Activated CD4-positive, alpha-beta T cell treated with anti-CD3 and anti-CD28 coated beads, Interleukin-2, amount 50 U/mL, for 24 hours (primary cell): ENCODE measurements at places on chromosomes 4 and X.

DNA sequence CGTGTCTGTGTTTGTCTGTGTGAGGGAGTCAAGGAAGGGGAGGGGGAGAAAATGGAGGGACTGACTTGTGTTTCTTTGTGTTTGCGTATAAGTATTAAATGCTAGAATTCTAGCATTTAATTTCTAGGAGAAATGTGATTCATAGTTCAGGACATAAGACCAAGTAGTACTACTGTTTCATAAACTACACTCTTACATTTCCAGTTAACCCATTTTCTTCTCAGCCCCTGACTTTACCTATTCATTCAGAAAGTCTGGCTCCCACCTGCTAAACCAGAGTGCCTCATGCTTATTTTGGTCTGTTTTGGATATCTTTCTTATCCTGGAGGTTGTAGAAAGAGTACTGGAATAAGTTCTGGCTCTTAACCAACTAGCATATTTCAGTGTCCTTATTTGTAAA is 14.2 kb downstream of the EDA start:
- no peak for DNase-seq

DNA sequence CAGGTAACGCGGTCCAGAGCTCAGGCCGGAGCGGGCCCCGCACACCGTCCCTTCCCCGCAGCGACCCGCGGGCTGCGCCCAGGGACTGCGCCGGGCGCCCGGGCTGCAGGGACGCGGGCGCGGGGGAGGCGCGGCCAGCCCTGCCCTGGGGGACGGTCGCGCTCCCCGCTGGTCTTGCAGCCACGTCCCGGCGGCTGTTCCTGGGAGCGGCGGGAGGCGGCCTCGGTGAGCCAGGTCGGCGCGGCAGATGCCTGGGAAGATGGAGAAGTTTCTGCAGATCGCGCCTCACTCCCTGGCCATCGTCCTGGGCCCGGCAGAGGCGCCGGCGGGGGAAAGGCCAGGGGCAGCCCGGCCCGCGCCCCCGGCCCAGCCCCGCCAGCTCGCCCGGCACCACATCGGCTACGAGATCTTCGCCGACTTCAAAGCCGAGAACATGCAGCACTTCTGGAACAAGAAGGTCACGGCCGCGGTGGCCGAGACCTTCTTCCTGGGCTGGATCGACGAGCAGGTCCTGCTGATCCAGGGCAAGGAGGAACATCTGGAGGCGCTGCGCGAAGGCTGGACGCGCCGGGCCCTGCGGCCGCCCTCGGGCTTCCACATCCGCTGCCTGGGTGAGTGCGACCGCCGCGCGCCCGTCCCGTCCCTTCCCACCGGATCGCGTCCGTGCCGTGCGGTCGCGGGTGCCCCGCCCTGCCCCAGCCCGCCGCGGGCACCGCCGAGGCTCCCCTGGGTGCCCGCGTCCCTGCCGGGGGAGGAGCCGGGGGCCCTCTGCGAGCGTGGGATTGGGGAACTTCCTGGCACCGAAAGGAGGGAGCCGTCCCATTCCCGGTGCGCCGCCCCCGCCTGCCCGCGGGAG is 107.4 kb upstream of the STOX2 start:
- no peak for DNase-seq

DNA sequence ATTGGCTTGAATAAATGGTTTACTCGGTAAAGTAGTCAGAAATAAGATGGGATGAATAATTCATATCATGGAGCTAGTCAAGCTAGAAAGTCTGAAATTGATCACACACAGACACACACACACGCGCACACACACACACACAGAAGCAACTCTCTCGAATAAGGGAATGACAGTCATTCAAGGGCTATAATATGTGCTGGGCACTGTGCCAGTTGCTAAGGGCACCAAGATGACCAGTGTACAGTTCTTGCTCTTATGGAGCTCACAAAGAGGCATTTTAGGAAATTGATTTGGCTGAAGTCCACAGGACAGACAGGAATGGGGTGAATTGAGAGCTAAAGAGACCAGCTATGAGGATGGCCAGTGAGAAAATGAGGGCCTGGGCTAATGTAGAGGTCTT is 34.2 kb upstream of the SH3D19 start:
- DNase-seq: no peak

DNA sequence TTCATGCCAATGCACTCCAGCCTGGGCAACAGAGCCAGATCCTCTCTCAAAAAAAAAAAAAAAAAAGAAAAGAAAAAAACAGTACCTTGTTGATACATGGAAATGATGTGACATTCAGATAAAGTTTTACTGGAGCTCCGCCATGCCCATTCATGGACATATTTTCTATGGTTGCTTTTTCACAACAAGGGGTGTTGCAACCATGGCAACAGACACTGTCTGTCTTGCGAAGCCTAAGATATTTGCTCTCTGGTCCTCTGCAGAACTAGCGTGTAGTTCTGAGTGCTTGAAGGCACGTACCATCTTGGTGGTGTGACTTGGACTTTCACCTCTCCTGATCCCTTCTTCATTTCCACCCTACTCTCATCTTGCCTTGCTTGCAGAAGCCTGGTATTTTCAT is 53.2 kb downstream of the TBL1X start:
- no peak for DNase-seq

GRCh38 chrX:53376888-53377287 is 45.6 kb downstream of the SMC1A start:
- no peak for DNase-seq

DNA sequence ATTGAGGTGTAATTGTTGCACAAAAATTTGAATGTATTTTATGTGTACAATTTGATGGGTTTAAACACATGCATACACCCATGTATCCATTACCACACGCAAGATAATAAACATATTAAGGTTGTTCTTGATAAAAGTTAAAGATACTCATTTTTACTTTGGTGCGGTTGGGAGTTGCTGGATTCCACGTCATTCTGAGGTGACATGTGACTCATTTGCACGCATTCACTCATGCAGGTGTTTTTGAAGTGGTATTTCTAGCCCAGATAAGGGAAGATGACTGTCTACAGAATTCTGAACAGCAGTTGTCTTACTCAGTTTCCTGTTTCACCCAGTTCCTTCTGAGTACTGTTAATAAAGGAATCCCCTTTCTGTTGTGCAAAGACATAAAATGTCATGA is 142.0 kb downstream of the RTL3 start:
- peak; percentile 60 for DNase-seq

DNA sequence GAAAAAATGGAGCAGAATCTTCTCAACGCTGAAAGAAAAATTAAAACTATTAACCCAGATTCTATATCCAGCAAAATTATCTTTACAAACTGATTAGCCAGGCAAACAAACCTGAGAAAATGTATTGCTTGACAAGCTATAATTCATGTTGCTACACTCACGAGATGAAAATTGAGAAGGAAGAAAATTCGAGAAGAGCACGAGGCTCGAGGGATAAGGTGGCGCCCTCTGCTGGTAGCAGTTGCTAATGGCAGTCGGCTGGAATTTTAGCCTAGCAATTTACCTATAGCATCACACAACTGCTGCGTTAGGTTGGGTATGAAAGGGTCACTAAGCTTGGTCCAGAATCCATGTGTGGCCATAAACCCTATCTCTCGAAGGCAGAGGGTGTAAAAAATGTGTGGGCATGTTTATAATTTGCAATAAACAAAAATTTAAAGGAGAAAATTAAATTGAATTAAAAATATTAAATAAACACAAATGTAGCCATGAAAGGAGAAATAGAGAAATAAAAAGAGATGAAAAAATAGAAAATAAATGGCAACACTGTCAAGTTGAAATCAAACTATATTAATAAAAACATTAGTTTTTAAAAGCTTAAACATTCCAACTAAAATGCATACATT is 126.6 kb downstream of the PPP4R3C start:
- DNase-seq: peak; percentile 0

DNA sequence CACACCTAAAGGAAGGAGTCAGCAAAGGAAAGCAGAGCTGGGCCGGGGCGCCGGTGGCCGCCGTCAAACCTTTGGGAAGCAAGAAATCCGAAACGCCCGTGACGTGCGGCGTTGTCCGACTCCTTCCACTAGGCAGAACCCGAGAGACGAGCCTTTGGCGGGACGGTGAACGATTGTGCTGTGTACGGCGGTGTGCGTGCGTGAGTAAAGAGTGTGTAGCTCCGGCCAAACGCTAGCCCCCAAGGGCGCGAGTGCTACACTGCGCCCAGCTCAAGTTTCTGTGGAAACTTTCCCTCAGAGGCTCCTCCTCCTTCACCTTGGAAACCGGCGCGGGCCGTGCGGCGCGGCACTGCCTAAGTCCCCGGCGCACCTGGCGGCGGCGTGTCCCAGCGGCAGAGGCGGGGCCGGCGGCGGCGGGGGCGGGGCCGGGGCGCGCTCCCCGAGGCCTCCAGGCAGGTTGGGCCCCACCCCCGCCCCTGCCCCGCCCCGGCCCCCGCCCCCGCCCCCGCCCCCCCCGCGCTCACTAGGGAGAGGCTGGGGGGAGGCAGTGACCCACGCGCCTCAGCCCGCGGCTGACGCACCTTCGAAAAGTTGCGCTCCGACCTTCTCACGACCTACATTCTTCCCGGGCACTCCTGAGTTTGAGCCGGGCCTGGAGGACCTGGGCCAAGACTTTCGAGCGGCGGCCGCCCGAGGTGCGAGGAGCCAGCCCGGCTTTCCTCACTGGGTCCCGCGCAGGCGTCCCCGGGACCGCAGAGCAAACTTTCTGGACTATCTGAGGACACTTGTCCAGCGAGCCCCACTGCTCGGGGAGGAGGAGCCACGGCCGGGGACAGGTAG is at the start of gene FHIP1A:
Gene FHIP1A (plus strand): TSS at position 547 of the 840 bp plus-strand sequence. CDS start 157,084 bp downstream, outside the sequence.
- DNase-seq: peak; percentile 46

DNA sequence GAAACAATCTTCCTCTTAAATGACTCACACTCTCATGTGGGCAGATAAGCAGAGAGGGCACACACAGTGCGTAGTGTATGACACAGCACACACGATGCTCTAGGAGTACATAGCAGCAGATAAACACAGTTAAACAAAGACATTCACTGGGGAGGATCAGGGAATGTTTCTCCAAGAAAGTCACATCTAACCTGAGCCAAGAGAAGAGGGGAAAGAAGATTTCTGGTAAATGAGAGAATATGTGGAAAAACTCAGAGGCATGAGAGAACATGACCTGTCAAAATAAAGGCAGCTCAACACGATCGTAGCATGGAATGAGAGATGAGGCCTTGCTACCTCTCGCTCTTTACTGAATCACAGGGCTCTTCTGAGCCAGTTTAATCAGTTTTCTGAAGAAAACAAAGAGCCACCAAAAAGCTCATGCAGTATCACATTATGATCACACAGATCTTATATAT is 251.0 kb downstream of the ANK2 start:
- DNase-seq: no peak
